ENCODE measurements at places on chromosomes 6 and 20.
A peak's percentile ranks its signal among the peaks of the same experiment; 100 is the strongest.

DNA sequence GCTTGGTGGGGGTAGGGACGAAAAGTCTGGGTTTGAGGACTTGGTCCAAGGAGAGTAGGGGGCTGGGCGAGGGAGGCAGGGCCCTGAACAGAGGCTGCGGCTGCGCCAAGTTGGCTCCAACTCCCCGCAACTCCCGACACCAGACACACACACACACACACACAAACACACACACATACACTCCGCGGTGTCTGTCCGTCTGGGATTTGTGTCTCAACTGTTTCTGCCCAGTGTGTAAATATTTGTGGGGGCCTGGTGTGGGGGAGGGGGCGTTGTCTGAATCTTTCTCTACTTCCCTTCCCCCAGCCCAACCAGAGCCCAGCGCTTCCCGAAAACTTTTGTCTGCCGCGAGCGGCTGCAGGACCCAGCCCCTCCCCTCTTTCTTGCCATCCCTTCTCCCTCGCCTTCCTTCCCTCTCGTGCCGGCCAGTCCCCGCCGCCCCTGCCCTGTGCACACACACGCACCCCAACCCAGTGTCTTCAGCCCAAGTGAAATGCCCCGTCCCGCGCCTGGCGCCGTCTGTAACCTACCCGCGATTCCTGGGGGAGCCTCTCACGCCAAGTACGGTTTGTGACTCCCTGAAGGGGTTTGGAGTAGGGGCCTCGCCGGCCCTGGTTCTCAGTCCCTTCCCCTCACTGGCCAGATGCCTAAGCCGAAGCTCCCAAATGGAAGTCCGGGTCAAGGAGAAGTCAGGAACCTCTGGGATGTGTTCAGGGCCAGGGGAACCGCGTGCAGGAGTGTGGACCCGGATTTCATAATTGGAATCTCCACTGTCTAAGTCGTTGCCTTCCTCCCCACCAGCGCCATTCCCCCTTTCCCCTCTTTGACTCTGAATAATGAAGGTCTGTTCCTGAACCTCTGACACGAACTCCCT is 904 bp downstream of the MDFI start:
- no peak for DNase-seq

DNA sequence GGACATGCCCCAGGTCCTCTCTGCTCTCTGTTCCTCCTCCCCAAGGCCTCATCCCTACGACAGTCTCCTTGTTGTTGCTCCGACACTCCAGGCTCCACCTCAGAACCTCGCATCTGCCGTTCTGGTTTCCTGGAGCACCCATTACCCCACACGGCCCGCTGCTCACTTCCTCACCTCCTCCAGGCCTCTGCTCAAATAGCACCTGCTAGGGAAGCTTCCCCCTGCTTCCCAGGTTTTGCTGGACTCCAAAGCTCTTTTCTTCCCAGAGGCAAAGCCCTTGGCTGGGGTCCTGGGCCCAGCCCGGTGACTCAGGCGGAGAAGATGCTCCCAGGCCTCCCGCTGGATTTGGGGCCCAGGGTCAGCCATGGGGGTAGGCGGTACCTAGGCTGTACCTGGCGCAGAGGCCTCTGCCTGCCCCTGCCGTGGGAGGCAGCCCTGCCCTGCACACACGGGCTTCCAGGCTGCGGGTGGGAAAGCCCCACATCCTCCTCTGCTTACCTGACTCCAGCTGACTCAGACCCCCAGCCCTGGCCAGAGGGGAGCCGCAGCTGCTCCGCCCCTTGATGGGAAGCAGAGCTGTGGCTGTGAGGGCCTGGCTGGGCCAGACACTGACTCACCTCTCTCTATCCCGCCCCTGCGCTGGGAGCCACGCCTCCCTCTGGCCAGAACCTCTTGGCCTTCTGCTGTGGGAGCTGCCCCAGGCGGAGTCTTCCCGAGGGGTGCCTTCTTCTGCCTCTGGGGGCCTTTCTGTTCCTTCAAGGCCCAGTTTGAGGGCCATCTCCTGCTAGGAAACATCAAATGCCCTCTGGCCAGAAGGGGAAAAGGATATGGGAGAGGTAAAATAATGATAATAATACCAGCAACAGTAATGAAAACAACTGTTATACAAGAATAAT is 130.5 kb downstream of the CEBPB start:
- DNase-seq = peak; percentile 70

GRCh38 chr6:35300848-35301247 is 3.2 kb downstream of the DEF6 start:
- no peak for DNase-seq

DNA sequence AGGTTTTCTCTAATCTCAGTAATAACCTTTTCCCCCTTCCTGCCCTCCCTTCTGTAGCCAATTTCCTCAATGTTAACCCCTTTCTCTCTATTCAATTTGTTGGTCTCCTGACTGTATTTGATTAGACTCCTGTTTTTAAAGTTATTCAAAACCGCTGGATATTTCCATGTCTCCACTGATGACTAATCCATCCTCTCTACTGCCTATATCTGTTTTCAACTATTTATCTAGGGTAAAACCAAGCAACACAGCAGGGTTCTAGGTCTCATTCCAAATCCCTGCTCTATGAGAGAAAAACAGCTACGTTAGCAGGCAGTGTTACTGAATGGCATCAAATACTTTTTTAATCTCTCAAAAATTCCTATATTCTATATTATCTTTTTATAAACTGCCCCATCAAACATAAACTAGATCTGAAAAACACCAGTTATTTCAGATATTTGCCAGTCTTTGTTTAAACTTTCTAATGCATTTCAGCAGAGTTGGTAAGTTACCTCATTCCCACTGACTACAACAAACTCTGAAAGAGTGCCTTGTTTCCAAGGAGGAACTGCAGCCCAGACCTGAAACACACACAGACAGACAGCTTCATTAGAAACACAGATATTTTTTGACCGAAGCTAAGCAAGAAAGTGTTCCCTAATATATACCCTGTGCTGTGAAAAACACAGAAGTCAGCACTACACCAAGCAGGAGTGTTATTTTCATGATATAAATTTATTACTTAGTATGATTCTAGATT is 8.2 kb downstream of the RTN4IP1 start:
- DNase-seq = no peak

DNA sequence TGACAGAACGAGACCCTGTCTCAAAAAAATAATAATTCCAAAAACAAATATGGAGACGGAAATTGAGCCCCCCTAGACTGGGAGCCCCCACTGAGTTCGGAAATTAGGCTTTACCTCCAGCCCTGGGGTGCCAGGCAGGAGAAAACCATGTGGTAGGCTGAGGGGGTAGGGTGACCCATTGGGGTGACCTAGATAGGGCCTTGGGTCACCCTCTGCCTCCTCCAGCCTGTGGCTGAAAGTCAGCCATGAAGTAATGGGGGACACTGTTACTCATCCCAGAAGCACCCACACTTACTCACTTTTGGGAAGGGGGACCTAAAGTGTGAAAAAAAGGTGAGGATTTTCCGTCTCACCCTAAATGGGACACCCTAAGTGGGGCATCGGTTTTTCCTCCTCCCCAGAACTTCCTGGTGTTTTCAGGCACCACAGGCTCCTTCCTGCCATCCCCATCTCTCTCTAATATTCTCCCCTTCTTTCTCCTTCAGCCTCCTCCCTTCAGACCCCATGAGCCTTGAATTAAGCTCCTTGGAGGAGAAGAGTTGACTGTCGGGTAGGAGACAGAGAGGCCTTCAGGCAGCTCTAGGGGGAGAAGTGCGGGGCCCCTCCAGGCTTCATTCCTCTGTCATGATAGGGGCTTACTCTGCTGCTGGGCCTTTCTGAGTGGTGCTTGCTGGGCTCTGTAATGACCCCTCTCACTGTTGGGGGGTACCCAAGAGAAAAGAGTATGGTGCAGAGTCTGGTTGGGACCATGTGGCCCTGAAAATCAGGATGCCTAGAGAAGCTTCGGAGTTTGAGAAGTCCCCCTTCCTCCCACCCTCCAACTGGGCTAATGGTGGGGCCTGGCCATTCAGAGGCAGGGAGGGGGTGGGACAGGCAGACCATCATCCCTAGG is 2.4 kb downstream of the LTB start:
- no peak for DNase-seq

GRCh38 chr6:52635049-52635577 is 35.8 kb upstream of the TMEM14A start:
- DNase-seq = no peak

DNA sequence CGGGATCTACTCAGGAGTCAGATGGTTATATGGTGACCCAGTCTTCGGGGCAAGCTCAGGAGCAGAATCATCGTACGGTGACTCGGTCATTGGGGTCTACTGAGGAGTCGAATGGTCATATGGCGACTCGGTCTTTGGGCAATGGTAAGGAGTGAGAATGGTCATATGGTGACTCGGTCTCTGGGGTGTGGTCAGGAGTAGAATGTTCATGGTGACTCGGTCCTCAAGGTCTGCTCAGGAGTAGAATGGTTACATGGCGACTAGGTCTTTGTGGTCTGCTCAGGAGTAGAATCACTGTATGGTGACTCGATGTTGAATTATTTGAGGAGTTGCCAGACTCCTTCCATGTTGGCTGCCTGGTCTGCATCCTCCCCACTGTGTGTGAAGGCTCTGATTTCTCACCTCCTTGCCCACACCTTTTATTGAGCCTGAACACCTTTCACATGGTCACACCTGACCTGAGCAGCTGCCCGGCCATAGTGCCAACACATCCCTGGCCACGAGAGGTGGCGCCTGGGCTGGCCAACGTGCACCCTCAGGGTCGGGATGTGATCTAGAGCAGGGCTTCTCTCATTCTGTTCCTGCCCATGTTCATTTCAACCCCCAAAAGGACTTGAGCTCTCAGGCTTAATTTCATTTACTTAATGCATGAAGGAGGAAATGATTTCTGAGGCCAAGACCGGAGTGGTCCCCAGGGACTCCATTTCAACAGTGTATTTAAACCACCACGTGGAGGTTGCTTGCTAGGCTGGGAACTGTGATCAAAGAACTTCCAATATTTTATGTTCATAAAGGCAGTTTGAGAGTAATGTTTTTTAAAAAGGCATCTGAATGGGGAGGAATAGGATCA is 119.5 kb downstream of the PHACTR3 start:
- DNase-seq = no peak

DNA sequence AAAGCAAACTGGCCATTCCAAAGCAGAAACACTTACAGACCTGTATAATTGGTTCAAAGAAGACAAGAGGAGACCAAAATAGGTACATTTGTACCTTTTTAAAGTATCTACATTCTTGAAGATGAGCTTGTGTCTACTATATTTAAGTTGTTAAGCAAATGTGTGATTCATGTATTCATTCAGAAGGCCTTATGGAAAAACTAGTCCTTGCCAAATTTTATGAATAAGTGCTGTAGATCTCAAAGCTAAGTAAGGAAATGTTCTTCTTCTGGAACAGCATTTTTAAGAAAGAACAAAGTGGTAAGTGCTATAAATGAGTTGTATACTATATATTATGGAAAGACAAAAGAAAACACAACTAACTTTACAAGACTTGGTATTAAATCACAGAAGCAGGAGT is 22.2 kb upstream of the HEY2 start:
- DNase-seq = no peak

DNA sequence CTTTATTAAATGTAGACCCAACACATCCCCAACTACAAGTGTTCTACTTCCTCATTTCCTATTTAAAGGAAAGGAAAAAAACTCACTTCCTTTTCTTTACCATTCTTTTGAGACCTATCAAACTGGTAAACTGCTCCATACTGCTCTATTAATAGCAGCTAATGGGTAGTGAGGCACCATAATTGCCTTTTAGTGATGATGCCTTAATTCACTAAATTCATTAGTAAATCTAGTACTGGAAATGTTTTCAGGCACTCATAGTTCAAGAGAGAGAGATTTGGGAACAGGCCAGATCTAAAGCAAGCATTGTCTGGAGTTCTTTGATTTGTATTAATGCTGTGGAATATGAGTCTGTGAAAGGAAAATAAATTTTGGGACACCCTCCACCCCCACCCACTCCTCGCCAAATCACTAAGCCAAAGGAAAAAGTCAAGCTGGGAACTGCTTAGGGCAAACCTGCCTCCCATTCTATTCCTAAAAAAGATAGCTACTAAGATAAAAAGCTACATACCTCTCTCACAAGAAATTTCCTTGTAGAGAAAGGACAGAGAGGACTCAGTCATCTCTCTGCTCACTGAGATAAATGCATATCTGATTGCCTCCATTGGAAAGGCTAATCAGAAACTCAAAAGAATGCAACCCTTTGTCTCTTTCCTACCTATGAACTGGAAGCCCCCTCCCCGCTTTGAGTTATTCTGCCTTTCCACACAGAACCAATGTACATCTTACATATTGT is 13.6 kb upstream of the IBTK start:
- DNase-seq = no peak

GRCh38 chr20:4050203-4050980 is 35.0 kb upstream of the RNF24 start:
- DNase-seq = no peak

GRCh38 chr6:169966312-169967181 is 215.1 kb downstream of the ERMARD start:
- no peak for DNase-seq

GRCh38 chr20:38834868-38835267 is 29.4 kb downstream of the PPP1R16B start:
- DNase-seq = no peak

GRCh38 chr6:35014341-35014740 is 125.3 kb downstream of the ANKS1A start:
- no peak for DNase-seq

DNA sequence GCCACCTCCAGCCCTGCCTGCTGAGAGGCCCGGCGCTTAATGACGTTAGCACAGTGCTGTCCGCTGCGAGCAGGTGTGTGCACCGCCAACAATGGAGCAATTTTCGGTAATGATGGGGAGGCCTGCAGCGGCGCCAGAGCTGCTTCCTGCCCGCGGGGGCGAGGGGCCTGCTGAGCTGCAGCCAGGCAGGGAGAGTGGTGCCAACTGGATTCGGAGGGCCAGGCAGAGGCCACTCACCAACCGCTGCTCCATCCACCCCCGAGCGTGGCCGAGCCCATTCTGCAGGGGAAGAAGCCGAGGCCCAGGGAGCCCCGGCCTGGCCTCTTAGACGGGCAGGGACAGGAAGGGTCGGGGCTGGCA is 9.6 kb downstream of the HRH3 start:
- DNase-seq = no peak

DNA sequence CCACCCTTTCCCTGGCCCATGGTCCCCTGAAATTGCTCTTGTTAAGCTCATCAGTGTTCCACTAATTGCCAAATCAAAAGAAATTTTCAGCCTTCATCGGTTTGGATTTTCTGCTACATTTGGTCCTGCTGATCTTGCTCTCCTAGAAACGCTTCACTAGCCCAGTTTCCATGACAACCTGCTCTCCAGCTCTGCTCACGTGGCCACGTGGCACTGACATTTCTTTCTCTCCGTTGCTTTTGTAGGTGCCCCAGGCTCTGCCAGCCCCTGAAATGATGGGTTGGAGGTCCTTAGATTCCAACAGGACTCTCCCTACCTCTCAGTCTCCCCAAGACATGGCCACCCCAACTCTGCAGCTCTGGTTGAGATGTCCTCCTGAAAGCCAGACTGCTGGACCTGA is 45.8 kb upstream of the NNAT start:
- no peak for DNase-seq

- no peak for DNase-seq
These were observed 217.7 kb upstream of the LRFN2 start for GRCh38 chr6:40804905-40805304.

- no peak for DNase-seq
These were observed 7.1 kb downstream of the ALDH5A1 start for GRCh38 chr6:24501914-24502313.

GRCh38 chr6:56642366-56643261 is at the start of gene DST:
Gene DST (minus strand): TSS chr6:56642889.
- DNase-seq = no peak

Data from stimulated activated CD8-positive, alpha-beta memory T cell treated with anti-CD3 and anti-CD28 coated beads, Interleukin-15, amount 100 ng/mL, for 48 hours (primary cell).